Effector CD4-positive, alpha-beta T cell (primary cell): ENCODE measurements at places on chromosomes 5 and 9.

DNA sequence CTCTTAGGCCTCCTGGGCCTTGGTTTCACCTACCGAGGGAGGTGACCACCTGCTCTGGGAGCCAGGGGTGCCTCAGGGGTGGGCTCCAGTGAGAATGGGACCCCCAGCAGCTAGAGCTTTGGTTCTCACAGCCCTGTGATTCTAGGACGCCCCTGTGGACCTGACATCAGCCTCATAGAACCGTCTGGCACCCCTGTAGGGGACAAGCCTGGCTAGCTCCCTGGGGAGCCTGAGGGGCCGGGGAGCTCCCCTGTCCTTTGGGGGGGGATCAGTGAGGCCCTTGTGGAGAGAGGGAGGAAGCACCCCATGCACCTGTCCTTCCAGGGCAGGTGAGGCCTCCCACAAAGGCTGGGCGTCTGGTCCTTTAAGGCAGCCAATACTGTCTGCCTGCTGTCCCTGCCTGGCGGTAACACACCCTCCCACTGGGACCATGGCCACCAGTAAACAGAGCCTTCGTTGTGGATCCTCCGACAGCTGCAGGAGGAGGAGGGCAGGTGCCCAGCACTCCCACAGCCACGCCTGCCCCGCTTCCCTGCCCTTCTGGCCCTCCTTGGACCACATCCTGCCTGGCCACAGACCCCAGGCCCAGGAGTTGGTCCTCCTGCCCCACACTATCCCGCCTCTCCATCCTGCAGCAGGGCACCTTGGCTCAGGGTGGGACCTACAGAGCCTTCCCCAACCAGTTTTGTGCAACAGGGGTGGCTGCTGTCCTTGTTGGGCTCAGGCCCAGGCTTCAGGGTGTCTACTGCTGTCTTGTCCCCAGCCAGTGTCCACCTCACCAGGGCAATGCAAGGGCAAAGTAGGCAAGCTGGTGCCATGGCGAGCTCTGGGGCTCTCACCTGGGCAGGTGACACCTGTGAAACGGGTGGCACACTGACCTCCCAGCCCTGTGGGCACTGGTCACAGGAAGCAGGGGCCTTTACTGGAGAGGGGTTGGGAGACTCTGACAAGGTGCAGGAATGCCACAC lies 3.0 kb upstream of the TUBB4B start:
- DNase-seq, result no peak

GRCh38 chr9:70639853-70640814 lies 225.7 kb upstream of the KLF9 start:
- no peak for DNase-seq

DNA sequence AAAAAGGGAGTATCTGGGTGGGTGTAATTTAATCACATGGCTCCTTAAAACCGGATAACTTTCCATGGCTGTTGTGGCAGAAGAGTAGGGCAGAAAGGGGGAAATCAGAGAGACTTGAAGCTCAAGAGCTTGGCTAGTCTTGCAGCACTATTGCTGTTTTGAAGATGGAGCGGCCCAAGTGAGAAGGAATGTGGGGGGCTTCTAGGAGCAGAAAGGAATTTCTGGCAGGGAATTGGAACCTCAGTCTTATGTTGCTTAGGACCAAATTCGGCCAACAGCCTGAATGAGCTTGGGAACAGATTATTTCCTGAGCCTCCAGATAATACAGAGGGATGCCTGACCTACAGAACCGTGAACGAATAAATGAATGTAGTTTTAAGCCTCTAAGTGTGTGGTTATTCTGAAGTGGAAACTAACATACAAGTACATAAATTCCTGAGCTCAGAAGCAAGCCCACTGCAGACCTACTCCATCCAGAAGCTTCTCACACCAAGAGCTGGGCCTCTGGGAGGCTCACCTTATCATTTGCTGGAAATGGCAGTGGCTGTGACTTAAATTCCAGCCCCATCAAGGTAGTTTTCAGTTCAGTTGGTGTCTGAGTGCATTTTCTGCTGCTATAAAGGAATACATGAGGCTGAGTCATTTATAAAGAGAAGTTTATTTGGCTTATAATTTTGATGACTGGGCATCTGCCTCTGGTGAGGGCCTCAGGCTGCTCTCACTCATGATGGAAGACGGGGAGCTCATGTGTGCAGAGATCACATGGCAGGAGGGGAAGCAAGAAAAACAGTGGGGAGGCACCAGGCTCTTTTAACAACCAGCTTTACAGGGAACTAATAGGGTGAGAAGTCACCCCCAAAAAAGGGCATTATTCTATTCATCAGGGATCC lies 15.3 kb upstream of the TMEM174 start:
- no peak for DNase-seq

- DNase-seq, result no peak
Measured at GRCh38 chr9:38011991-38012390, 57.0 kb downstream of the SHB start.

GRCh38 chr5:158286827-158287226 lies 427.9 kb upstream of the CLINT1 start:
- no peak for DNase-seq

- DNase-seq, result no peak
Measured at GRCh38 chr5:107539726-107540330, 130.9 kb downstream of the EFNA5 start.

DNA sequence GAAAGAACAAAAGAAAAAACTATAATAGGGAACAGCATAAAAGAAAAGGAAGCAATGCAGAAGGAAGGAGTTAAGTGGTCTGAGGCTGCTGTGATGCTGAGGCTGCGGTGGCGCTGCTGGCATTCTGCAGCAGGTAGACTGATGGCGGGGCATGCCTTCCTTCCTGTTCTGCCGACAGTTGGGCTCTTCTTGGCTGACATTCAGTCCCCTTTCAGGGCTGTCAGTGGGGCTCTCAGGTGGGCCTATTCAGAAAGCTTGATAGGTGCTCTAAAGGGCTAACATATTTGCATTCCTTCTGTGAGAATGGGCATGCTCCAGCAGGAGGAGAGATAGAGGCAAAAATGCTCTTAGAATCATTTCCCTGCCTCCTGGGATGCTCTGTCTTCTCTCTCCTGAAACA lies 5.1 kb upstream of the CLINT1 start:
- DNase-seq, result no peak

DNA sequence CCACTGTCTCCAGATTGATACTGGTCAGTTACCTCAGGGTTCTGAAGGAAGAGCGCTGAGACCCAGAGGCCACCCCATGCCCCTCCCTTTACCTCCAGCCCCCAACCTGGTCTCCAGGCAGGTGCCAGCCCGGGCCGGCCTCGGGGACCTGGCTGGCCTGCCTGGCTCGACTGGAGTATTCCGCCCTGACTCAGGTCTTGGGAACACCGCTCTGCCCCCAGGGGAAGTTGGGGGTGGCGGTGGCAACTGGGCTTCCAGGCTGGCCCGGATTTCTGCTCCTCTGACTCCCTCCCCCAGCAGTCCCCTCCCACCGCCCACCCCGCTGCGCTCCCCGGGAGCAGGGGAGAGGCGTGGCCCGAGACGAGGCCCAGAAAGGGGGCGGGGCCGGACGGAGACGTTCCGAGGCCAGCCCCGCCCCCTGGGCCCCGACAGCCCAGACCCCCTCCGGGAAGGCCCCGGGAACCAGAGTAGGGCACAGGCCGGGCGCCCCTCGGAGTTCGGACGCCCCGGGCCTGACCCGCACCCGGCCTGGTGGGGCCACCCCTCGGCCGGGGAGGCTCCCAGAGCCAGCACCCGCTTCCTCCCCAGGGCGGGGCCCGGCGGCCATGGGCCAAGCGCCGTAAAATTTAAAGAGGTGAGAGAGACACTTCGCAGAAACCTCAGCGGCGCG lies 82.5 kb upstream of the ZBTB43 start:
- DNase-seq, result peak; percentile 79

- no peak for DNase-seq
Measured at GRCh38 chr5:163916376-163916775, 411.0 kb downstream of the MAT2B start.

GRCh38 chr9:68538200-68538599 lies 2.5 kb downstream of the TMEM252 start:
- DNase-seq, result no peak

DNA sequence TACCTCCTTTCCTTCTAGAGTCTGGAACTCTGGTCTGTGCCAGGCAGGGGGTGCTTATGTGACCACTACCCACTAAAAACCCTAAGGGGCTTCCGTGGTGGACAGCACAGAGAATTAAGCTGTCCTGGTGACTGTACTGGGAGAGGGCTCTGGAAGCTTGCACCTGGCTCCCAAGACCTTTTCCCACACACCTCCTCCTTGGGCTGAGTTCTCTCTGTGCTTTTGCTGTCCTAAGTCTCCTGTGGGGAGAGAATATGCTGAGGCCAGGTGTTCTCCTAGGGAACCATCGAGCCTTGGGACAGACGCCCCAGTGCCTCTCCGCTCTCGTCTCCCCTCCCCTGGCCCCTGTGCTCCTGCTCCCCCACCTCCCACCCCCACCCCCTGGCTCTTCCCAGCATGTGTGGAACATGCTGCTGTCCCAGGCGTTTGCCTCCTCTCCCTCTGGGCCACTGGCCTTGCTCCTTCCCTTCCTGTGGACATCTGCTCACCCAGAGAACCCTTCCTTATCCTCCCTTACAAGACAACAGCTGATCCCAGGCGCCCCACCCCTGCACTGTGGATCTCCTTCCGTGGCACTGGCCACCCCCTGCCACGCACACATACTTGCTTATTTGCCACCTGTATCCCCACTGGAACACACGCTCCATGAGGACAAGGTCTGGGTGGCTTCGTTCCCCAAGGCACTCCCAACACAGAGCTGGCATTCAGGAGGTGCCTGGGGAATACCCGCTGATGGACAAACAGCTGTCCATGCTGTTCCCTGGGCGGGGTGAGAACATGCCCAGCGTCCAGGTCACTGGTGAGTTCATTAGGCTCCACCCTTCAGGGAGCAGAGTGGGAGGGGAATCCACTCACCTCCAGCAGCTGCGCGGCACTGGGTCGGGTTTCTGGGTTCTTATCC lies 83.0 kb downstream of the STK10 start:
- no peak for DNase-seq

GRCh38 chr5:58462623-58463230 lies 2.8 kb upstream of the PLK2 start:
- peak; percentile 23 for DNase-seq

DNA sequence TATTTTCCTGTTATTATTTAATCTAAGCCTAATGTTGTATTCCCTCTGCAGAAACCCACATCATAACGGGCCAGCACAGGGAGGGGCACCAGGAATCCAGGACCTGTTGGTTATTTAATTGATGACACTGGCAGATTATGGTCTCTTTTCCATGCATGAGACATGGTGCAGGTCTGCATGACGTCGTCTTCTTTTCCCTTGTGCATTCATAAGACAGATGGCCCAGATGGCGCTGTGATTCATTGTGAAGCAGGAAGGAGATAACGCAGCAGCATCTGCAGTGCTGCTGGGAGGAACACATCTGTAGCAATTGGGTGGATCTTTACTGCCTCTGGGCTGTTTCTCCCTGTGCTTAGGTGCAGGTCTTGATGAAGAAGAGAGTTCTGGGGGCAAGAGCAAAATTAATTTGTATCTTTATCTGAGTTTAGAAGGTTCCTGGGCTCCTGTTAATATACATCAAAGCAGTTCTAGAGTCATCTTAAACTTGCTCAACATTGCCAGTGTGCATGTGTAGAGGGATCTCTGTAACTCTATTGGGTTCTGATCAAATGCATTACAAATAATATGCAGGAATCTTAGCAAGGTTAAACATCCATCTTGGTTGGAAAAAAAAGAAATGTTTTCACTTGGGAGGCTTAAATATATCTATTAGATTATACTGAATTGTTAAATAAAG lies 176.1 kb downstream of the PCSK1 start:
- DNase-seq, result no peak

DNA sequence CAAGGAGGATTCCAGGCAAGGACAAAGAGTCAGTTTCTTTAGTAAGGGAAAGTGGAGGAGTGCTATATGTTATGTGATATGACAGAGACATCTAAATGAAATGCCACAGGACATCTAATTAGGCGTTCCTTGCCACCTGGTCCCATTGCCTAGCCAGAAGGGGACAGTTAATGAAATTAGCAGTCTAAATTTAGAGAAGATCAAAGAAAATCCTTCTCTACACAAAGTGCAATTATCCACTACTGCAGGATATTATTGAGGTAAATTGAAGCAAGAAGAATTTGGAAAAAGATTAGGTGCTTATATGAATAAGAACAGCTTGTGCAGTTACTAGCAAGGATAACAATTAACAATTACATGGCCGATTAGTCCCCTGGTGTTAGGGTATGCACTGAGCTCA lies 495.3 kb upstream of the NMUR2 start:
- no peak for DNase-seq

DNA sequence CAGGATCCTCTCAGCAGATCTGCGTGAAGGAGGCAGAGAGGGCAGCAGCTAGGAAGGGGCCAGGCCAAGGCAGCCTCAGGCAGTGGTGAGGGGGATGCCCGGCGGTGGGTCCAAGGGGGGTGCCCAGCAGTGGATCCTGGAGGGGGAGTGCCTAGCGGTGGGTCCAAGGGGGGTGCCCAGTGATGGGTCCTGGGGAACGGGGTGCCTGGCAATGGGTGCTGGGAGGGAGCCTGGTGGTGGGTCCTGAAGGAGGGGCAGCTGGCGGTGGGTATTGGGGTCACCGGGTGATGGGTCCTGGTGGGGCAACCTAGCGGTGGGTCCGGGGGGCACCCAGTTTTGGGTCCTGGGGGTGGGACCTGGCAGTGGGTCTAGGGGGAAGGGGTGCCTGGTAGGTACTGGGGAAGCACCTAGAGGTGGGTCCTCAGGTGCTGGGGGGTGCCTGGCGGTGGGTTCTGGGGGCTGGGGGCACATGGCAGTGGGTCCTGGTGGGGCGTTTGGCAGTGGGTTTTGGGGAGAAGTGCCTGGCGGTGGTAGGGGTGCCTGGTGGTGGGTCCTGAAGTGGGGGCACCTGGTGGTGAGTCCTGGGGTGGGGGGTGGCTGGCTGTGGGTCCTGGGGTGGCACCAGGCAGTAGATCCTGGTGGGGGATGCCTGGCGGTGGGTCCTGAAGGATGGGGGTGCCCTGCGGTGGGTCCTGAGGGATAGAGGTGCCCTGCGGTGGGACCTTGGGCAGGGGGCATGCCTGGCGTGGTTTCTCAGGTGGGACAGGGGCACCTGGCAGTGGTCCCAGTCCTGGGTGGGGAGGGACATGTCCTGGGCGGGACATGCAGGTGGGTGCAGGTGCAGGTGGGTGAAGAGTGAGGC lies 1.9 kb downstream of the LRRC14B start:
- no peak for DNase-seq

DNA sequence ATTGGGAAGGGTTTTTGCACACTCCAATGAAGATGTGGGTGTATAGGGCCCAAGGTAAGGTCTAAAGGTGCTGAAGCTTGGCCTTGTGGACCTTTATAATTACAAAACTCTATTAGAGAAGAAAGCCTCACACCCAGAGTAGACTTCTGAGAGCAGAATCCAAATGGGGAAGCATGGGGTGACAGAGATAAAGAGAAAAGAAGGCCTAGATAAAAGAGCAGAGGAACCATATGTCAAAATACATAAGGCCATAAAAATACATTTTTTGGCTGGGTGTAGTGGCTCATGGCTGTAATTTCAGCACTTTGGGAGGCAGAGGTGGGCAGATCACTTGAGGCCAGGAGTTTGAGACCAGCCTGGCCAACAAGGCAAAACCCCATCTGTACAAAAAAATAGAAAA lies 27.4 kb upstream of the TCERG1 start:
- no peak for DNase-seq

DNA sequence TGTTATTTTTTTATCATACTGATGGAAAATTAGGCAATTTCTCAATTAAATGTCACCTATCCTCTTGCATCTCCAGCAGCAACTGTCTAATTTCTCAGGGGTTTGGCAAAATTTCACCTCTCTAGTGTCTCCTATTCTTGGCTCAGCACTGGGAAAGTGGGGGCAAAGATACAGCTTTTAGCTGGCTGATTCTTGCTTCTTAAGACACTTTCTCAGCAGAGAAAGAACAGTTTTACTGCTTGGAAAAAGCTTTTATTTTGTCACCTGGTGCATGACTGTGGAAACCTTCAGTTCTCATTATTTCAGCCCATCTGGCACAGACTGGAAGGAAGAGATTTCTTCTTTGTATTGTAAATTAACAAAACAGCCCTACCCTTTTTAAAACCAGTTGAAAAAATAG lies 283.6 kb upstream of the SGCD start:
- no peak for DNase-seq
